ENCODE measurements at places on chromosomes 12 and 14.

DNA sequence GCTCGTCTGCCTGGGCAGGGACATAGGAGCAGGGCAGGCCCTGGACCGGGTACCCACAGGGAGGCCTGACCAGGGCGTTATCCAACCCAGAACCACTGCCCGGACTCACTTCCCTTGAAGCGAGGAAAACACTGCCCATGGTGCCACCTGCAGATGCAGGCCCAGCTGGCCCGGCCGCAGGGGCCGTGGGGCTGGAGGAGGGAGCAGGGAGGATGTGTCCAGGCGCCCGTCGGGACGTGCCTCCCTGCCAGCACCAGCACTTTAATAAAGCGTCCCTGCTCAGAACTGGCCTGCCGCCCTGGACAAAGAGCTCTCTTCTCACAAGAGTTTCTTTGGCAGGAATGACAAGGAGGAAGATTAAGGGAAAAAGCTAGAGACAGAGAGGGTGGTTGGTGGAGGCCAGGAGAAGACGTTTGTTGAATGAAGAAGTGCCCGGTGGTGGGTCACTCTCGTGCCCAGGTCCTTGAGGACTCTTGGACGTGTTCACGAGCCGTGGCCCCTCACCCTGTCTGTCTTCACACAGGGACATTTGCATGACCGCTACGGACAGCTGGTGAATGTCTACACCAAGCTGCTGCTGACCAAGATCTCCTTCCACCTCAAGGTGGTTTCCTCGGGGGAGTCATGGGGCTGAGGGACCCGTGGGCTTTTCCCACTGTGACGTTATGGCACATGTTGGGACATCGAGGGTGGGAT lies 14.2 kb downstream of the HIP1R start:
- no peak for DNase-seq

GRCh38 chr14:59103396-59103795 lies 85.1 kb upstream of the DAAM1 start:
- DNase-seq: peak; percentile 44

- no peak for DNase-seq
These were observed 2.0 kb downstream of the PTPN11 start for GRCh38 chr12:112420740-112421139.

- DNase-seq: no peak
These were observed 113.5 kb upstream of the PCED1B start for GRCh38 chr12:46965880-46966279.

DNA sequence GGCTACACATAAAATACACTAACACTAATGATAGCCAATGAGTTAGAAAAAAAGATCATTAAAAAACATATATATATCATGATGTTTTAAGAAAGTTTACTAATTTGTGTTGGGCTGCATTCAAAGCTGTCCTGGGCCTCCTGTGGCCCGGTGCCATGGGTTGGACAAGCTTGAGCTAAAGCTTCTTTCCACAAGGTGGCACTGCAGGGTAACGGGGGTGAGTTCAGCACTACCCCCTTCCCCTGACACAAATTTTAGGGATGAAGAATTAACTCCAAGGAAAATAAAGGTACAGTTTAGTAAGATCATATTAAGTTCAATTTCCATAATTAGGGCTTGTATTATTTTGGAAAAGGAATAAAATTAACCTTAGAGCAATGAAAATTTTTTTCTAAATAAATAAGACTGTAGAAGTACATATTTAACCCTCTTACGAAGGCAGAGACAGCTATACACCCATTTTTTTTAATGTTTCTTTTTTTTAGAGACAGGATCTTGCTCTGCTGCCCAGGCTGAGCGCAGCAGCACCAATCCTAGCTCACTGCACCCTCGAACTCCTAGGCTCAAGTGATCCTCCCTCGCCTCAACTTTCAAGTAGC lies 38.9 kb downstream of the PPP1R13B start:
- DNase-seq: peak; percentile 82

GRCh38 chr12:7017870-7018349 lies 366 bp downstream of the LPCAT3 start:
- DNase-seq: no peak

GRCh38 chr12:132287391-132288238 lies 41.8 kb downstream of the GALNT9 start:
- no peak for DNase-seq

- peak; percentile 0 for DNase-seq
These were observed 895.8 kb downstream of the RPS29 start for GRCh38 chr14:48690349-48690748.

GRCh38 chr12:89278169-89278568 lies 74.1 kb downstream of the DUSP6 start:
- DNase-seq: no peak

- DNase-seq: no peak
These were observed 1.4 kb downstream of the LRP10 start for GRCh38 chr14:22872833-22873520.

- no peak for DNase-seq
These were observed 71.6 kb upstream of the PSMC1 start for GRCh38 chr14:90184571-90185266.

DNA sequence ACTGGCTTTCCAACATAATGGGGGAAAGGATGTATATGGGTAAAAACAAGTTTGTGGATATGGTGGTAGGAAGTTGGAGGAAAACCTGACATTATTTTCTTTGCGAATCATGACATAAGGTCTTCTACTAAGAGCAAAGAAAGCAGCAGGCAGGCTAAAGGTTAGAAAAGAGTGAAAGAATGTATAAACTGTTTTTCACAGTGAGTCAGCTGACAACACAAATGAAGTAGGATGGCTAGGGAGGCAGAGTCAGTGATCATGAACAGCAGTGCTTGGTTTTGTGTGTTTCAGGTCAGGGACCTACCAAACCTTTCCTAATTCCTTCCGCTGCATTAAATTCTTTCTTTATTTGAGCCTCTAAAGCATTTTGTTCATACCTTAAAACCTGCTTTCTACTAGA lies 46.3 kb upstream of the CATSPERB start:
- DNase-seq: peak; percentile 17

DNA sequence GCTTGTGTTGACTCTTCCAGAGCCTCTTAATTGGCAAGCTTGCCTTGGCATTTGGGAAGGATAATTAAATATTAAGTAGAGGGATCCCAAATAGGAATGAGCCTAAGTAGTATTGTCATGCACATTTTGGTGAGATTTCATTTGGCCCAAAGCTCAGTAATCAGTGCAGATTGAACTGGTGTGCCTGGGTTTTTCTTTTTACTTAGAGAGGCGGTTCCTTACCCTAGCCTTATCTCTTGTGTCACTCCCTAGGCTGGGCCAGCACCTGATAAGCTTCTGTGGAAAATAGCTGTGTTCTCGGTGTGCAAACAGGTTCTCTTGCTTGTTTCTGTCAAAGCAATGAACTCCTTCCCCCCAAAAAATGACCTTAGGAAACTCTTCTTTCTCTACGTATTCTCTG lies 9.3 kb upstream of the B4GALNT3 start:
- DNase-seq: no peak

DNA sequence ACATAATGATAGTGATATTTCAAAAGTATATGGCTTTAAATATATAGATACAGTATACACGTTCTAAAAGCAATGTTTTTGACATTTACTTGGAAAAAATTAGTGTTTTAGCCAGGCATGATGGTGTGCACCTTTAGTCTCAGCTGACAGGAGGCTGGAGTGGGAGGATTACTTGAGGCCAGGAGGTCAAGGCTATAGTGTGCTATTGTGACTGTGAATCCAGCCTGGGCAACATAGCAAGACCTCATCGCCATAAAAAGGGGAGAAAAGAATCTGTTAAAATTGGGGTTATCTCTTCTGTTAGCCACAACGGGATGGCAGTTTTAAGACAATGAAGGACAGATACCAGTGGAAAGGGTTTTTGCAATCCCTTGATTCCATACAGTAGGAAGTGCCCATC lies 95.2 kb downstream of the PLEKHA5 start:
- DNase-seq: no peak

GRCh38 chr14:68266998-68267397 lies 447.4 kb downstream of the RAD51B start:
- no peak for DNase-seq

DNA sequence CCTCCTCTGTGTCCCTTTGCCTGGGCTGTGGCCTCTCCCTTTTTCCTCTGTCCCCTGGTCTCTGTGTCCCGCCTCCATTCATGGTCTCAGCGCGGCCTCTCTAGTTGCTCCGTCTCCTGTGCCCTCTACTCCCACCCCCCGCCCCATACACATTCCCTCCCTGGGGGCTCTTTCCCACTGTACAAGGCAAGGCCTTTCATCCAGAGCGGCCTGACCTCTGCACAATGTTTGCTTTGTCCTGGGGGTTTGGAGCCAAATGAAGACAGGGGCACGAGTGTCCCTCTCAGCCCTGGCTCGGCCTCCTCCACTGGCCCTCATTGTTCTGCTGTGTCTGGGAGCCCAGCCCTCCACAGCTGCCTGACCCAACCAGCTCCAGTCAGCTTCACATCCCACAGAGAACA lies 678.6 kb downstream of the BCL11B start:
- no peak for DNase-seq

- DNase-seq: peak; percentile 87
These were observed at the start of gene FLVCR2 for GRCh38 chr14:75578102-75578785. Gene FLVCR2, plus strand, starts transcription at chr14:75578620. Its CDS starts 353 bp downstream, at chr14:75578973.

DNA sequence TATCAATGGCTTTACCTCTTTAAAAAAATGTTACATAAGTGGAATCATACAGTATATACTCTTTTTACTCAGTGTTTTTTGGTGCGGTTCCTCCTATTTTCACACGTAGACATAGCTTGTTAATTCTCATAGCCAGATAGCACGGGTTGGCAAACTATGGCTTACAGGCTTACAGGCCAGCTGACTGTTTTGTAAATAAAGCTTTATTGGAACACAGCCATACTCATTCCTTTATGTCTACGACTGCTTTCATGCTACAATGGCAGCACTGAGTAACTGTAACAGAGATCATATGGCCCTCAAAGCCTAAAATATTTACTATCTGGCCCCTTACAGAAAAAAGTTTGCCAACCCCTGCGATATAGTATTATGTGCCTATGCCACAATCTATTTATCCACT lies 5.8 kb upstream of the DAAM1 start:
- no peak for DNase-seq

DNA sequence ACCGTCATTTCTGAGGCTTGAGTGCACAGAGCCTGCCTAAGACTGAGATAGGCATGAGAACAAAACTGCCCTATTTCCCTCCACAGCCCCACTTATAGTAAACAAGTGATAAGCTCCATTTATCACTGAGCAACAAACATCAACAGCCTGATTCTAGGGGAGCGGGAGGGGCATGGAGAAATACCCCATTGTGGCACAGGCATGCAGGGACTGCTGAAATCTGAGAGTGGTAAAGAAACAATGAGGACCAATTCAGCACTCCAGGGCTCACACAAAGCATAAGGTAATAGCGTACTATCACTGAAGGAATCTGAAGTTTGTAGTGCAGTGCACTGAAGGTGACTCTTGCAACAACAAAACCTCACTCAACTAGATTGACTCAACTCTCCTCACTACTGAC lies 186.7 kb downstream of the ANO2 start:
- no peak for DNase-seq

DNA sequence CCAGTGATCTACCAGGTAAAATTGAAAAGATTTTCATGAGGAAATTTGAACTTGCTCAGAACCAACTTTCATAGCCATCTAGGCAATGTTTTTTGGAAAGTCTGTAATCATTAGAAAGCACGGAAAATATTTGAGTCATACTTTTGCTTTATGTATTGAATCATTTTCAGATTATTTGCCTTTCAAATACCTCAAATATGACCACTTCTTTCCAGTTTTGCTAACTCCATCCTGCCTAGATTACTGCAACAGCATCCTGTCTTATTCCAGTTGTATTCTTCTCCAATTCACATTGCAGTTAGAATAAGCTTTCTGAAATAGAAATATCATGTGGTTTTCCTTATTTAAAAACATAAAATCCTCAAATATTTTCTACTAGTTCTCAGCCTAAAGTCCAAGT lies 239.8 kb upstream of the FAR2 start:
- DNase-seq: peak; percentile 31

DNA sequence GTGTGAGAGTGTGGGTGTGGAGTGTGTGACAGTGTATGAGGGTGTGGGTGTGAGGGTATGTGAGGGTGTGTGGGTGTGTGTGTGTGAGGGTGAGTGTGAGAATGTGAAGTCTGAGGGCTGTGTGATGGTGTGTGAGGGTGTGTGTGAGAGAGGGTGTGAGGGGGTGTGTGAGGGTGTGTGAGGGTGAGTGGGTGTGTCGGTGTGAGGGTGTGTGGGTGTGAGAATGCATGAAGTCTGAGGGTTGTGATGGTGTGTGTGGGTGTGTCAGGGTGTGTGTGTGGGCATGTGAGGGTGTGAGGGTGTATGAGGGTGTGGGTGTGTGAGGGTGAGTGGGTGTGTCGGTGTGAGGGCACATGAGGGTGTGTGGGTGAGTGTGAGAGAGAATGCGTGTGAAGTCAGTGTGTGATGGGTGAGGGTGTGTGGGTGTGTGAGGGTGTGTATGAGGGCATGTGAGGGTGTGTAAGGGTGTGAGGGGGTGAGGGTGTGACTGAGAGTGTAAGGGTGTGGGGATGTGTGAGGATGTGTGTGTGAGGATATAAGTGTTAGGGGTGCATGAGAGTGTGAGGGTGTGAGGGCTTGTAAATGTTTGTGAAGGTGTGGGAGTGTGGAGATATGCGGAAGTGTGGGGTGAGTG lies 36.4 kb downstream of the TMEM121 start:
- DNase-seq: no peak

Data from choroid plexus epithelial cell (primary cell).